ENCODE measurements at places on chromosomes 2 and 18. TPM values are rescaled to one million over a fixed set of nuclear protein-coding genes. Genes with fewer than 3 reads are reported as not detected.

Gene CYP27A1
- total RNA-seq = 37.8 TPM

Gene MROH2A
- not detected for total RNA-seq

Gene AQP12B
- not detected for total RNA-seq

Gene MFSD2B
- total RNA-seq = 0.14 TPM

Gene TUBB6
- total RNA-seq = 357 TPM

Gene CXCR4
- 42.2 TPM for total RNA-seq

Measured in thoracic aorta (tissue), 2 donors.